ENCODE measurements at places on chromosomes 16 and 17.

- DNase-seq, result no peak
Observed at GRCh38 chr17:22265807-22266206, 573.5 kb downstream of the KCNJ18 start.

DNA sequence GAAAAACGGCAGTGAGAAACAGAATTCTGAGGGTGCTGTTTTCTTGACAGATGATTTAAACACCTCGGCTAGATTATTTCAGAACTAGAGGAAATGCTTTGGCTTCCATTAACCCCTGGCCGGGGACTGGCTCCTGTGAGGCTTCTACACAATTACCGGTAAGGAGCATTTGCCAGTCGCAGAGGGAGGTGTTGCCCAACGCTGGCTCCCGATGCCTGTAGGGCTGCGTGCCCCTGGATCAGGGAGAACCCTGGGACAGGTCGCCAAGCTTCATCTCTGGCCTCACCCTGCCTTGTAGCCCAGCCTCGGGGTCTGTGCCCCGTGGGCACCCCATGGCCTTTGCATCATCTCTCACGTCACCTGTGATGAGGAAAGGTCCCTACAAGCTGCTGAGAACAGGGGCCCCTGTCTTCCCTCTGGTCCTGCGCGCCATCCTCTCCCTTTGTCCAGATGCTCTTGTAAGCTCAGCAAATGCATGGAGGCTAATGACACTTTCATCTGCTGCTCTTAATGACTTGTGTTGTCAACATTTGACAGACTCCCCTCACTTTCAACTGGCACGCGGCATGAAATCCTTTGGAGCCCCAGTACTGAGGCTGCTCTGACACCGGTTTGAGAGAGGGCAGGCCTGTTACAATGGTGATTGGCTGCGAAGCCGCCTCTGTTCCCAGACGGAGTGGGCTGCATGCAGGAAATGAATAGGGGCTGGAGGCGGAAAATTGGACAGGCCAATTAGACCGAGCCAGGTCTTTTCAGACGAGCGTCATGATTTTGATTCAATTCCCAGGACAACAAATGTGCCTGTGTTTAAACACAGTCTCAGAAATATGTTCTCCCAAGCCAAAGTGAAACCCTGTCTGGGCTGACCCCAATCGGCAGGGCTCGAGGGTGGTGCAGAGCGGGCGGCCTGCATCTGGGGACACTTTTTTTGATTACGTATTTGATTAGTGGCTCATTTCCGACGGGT lies 85.5 kb upstream of the DOC2B start:
- no peak for DNase-seq

- DNase-seq, result no peak
Observed at GRCh38 chr16:86467490-86467889, 42.8 kb upstream of the FOXF1 start.

DNA sequence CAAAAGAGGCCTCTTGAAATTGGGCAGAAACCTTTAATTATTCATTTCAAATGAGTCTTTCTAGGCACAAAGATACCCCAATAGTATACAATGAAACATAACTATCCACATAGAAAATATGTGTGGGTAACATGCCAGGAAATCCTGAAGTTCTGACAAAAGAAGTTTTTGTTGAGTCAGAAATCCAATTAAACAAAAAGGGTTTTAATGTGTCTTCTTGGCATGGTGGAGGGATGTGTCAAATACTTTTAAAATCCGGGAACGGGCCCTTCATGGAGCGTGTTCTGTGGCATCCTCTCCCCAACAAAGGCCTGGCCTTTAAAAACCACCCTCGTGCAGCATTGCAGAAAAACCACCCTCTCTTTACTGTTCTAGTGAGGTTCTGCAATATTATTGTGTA lies 14.2 kb downstream of the CDRT4 start:
- no peak for DNase-seq

DNA sequence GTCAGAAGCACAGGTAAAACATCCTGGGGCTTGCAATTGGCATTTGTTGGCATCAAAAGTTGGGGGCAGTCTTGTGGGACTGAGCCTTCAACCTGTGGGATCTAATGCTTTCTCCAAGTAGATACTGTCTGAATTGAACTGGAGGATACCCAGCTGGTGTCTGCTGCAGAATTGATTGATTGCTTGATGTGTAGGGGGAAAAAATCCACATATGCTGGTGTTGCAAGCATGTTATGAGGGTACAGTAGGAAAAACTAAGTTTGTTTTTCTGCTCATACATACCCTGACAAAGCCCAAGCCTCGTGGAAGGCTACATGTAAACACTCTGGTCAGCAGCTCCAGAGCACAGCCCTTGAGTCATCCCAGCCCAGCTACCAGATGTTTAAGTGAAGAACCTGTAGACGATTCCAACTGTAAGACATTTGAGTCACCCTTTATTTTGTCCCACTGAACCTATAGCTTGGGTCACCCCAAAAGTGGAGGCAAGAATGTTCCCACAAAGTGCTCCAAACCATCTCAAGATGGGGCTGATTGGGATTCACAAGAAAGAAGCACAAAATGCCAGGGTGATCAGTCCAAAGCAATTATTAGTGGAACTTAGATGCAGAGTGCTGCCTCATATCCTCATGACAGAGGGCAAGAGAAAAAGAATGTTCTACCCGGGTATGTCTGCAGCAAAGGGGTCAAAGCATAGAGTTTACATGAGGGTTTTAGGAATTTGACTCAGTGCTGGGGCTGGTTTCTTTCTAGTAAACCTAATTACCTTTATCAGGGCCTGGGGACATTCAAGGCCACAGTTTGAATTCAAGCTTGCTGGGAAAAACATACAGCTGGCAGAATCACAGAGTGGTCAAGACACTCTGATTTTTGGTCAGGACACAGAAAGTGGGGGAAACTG lies 9.6 kb upstream of the APPBP2 start:
- DNase-seq, result no peak

DNA sequence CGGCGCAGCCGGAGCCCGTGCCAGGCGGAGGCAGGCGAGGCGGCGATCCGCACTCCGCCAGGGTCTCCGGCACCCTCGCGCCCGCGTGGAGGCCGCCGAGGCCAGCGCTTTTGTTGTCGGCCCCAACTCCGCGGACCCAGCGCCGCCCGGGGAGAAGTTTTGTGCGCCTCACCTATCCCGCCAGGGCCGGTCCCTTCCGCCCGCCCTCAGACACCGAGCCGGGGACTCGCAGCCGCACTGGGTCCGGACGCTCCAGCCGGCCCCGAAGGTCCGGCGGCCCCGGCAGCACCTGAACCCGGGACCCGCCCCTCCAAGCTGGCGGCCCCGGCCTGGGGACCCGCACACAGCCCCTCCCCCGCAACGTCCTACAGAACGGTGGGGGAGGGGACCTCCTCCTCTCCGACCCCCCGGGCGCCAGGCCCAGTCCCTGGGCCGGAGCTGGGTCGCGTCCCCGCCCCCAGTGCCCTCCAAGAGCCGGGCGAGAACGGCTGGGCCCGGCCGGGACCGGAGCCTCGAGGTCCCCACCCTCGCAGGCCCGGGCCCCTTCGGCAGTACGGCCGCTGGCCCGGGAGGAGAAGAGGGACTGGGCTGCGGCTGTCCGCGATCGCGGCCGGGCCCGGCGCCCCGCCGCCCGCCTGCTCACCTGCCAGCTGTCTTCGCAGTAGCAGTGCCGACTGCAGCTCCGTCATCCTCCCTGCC lies 698 bp downstream of the UBE2G1 start:
- DNase-seq, result peak; percentile 56

DNA sequence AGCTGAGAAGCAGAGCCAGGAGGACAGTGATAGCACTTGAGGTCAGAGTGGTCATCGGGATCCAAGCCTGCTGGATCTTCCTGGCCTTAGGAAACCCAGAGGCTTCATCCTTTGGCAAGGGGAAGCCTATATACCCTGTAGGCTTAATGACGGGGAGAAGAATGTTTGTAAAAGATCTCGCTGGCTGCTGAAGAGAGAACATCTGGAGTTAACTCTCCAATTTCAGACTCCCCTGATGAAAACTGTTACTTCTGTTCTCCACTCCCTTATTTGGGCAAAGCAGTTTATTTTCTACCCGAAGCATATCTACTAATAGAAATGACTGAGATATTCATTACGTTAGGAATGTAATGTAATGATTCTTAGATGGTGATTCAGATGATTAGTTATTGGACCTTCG lies 487.0 kb downstream of the CDH13 start:
- DNase-seq, result no peak

- peak; percentile 72 for DNase-seq
Observed at GRCh38 chr16:10992797-10993196, 48.4 kb downstream of the CLEC16A start.

Measured in stimulated activated CD4-positive, alpha-beta T cell treated with anti-CD3 and anti-CD28 coated beads, Interleukin-15, amount 100 ng/mL, for 24 hours (primary cell).